LHCN-M2 (cell line): ENCODE measurements at places on chromosomes 7 and 10. TPM values are rescaled to one million over a fixed set of nuclear protein-coding genes. Genes with fewer than 3 reads are reported as not detected.

- DNase-seq: no peak
Measured at GRCh38 chr10:126037946-126038345, 141.6 kb downstream of the FANK1 start.

GRCh38 chr10:104613406-104613805 is 27.7 kb upstream of the SORCS3 start:
- no peak for DNase-seq

The XRCC2 gene
- 11.0 and 13.9 TPM in 2 replicates for total RNA-seq

DNA sequence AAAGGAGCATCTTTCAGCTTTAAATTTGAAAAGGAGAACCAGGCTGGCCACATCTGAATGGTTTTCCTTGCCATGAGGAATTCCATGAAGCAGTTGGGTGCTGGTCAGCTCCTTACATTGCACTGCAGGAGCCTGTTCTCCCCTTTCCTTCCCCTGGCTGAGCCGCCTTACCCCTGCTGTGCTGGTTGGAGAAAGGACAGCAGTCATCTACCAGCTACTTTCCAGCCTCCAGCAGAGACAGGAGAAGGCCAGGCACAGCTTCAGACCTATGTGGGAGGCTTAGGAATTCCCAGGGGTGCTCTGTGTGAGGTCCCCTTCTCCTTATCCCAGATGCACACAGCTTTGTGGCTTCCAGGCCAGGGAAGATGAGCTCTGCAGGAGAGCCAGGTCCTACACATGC is 4.7 kb downstream of the C10orf71 start:
- no peak for DNase-seq

DNA sequence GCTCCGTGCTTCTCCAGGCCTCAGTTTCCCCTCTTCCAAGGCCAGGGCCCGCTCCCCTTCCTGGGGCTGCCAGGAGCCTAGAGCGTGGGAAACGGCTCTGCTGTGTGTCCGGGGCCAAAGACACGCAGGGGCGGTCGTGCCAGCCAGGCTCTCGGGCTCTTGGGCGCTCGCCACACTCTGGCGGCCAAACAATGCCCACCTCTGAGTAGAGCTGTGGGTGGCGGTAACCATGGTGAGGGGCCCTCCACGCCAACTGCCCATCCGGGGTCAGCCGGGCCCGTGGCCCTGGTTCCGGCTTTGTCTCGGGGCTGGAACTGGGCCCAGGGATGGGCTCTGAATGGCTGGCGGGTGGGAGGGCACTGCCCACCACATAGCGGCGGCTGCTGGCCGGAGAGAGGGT is 16.0 kb downstream of the GRIFIN start:
- no peak for DNase-seq

DNA sequence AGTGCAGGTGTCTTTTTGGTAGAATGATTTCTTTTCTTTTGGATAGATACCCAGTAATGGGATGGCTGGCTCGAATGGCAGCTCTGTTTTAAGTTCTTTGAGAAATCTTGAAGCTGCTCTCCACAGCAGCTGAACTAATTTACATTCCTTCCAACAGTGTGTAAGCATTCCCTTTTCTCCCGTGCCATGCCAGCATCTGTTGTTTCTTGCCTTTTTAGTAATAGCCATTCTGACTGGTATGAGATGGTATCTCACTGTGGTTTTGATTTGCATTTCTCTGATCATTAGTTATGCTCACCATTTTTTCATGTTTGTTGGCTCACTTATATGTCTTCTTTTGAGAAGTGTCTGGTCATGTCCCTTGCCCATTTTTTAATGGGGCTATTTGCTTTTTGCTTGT is 486.3 kb downstream of the GALNT17 start:
- peak; percentile 88 for DNase-seq

- DNase-seq: no peak
Measured at GRCh38 chr10:86306628-86307278, 59.8 kb downstream of the GRID1 start.

DNA sequence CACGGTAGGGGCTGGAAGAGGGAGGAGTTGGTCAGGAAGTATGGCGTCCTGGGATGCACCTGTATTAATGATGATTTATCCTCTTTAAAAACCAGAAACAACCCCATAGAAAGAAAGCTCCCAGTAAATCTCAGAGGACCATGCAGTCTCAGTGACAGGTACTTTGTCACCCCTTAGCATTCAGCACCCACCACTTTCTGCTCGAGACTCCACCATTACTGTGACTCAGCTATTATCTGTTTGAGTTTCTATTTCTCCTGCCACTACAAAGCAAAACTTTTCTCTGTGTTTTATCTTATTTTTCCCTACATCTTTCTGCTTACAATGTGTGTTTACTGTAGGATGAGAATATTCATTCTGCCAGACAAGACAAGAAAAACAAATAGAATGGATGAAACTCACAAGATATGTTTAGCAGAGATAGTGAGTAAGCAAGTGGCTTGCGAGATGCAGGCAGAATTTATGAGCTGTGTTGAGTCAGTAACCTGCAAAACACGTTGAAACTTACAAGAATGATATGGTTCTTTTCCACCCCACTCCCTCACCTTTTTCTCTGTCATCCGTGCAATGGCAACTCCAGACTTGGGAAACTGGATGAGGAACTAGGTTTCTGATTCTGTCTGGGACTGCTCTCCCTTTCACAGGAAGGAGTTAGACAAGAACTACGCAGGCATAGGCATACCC is 127.1 kb downstream of the AOAH start:
- DNase-seq: no peak

DNA sequence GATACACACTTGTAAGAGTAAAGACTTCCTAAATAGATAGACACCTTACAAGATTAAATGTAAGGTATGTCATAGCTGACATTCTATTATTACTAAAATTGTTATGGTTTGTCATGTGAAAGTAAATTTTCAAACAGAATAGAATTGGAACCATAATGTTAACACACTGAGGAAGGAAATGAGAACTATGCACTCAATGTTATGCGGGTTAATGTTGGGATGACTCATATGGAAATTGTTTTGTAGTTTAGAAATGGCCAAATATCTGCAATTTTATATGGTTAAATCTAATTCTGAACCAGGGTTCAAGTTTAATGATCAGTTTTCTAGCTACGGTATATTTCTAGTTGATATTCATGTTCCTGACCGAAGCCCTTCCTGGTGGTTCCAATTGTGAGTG is 214.2 kb upstream of the ADO start:
- DNase-seq: no peak

The PCDH15 gene
- total RNA-seq: 0.11 TPM in 1 of 2 replicates, not detected in the other

DNA sequence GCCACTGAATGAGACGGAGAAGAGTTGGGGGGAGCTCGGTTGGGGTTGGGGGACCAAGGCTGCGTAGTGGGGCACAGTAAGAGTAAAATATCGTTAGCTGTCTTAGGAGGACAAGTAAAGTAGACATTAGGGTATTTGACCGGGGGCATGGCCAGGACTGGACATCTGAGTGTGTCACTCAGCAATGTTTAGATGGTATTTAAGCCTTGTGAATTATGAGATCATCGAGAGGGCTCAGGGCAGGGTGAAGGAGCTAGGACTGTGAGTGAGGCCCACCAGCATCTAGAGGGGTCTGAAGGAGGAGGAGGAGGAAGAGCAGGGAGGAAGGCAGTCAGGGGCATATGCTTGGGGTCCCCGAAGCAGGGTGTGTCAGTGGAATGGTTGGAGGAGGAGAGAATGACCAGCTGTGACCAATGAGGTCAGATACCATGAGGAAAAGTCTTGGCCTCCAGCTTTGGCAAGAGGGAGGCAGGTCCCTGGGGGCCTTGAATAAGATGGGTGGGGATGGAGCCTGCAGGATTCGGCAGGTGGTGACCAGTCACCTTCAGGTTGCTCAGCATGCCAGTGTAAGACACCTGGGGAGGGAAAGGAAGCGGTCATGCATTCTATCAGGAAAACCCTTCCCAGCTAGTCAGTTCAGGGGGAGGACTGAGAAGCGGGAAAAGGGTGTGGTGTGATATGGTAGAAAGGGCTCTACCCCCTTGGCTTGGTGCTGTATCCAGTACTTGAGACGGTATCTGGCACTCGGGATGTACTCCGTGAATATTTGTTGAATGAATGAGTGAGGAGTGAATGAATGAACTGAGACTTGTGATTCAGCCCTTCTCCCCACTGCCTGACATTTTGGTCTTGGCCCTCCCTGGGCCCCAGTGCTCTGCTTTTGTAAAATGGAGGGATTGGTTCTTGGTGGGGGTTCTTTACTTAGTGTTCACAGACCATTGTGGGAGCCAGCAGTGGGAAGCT is 34.8 kb upstream of the SH2D4B start:
- no peak for DNase-seq

GRCh38 chr7:100221231-100221718 is 1.5 kb downstream of the PVRIG start:
- no peak for DNase-seq

DNA sequence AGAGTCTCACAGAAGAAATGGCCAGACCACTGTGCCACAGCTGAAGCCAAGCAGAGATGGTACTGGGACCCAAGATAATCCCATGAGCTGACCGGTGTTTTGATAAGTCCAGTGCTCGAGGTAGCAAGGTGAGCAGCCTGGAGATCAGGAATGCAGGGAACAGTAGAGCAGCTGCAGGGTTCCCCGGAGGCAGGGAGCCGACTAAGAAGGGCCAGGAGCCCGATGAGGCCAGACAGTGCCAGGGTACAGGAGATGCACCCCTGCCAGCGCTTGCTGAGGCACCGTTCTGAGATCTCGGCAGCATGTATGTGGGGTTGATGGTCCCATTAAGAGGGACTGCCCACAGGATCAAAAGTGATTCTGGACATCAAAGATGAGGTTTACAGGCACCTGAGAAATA is 47.1 kb downstream of the VSTM4 start:
- no peak for DNase-seq

The HSPA12A gene
- 3.6 TPM in 2 replicates for total RNA-seq

The NRF1 gene
- 9.2 and 12.7 TPM in 2 replicates for total RNA-seq
